ENCODE measurements at places on chromosomes 7 and 10. TPM values are rescaled to one million over a fixed set of nuclear protein-coding genes. Genes with fewer than 3 reads are reported as not detected.

Gene SLC18A3
- total RNA-seq, result not detected

Gene NUDT1
- total RNA-seq, result 84.7 TPM

Gene CUZD1
- 19.4 TPM for total RNA-seq

Gene GPR158
- 0.33 TPM for total RNA-seq

Gene TMEM213
- total RNA-seq, result not detected

Gene MRLN
- not detected for total RNA-seq

Gene POR
- total RNA-seq, result 128 TPM

DNA sequence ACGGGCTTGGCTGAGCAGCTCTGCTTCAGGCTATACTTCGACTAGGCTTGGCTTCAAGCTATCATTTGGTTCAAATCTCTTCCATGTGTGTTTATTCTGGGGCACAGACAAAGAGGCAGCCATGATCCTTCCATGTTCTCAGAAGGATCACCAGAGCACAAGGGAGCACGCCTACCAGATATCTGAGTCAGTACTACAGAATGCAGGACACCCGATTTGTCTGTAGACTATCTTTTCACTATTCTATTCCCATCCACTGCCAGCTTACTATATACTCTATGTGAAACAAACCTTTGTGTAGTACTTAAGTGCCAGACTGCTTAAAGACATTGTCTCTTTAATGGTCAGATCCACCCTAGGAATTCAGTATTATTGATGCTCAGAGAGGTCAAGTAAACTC is 35.1 kb downstream of the CH25H start:
- no peaks in the 10 kb centered on the region for H3K36me3 ChIP-seq
- DNase-seq, result no peak

GRCh38 chr10:17793823-17794644 is 15.1 kb upstream of the MRC1 start:
- no peak overlapping the region for H3K4me3 ChIP-seq
- no peak overlapping the region for H3K27ac ChIP-seq
- no peak for DNase-seq
- H3K4me1 ChIP-seq, result no peaks in the 10 kb centered on the region

GRCh38 chr10:7092603-7093002 is 318.2 kb downstream of the SFMBT2 start:
- no peaks in the 10 kb centered on the region for H3K36me3 ChIP-seq
- H3K27ac ChIP-seq, result no peak overlapping the region
- H3K4me1 ChIP-seq, result no peaks in the 10 kb centered on the region

DNA sequence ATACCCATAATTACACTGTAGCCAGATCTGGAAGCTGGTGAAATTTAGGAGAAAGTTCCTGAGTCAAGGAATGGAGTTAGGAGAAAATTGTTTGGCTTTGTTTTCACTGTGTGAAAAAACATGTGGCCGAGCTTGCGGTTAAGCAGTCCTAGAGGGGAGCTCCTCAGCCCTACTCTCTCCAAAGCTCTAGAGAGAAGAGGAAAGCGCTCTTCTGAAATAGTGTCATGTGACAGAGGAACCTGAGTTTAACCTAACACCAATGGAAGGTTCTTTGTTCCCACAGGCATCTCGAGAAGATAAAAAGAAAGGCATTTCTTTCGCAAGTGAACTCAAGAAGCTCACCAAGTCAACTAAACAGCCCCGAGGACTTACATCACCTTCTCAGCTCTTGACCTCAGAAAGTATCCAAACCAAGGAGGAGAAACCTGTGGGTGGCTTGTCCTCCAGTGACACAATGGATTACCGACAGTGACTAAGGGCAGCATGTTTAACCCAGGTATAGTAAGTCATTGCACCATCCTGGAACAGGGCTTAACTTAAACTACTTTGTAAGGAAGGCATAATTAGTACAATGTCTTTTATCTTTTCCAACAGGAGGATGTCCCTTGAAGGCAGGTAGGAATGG is 38.0 kb downstream of the NOC3L start:
- H3K4me3 ChIP-seq, result no peak overlapping the region
- H3K27ac ChIP-seq, result no peak overlapping the region
- H3K4me1 ChIP-seq, result no peaks in the 10 kb centered on the region
- H3K36me3 ChIP-seq, result peaks cover 45% of the 10 kb centered on the region

DNA sequence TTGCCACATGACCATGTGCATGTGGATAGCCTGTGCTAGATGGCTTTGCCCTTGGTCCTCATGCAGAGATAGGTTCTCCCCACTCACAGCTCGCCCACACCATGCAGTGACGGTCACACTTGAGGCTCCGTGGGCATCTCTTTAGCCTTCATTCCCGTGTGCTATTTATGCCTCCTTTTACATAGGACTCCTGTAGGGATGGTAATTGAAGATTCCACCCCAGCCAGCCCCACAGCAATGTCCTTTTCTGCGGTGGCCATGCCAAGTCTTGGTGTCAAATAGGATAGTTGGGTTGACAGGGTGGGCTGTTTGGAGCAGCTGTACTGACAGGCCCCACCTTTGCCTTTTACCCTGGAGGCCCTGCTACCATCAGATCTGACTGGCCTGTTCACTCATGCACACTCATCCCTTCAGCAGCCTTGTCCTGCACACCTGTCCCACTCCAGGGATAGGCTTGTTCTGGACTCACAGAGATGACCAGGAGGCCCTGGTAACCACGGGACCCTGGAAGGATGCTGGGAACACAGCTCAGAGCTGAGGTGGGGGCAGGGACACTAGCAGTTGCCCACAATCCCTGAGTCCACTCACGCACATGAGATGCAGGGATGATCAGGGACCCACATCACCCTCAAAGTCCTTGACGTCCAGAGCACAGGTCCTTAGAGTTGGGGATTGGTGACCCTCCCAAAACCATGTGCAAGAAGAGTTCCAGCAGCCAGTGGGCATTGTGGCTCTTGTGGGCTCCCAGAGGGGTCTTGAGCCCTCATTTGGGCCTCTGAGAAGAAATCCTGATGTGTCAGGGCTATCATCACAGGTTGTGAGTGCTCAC is 71.2 kb downstream of the ADCY1 start:
- H3K27ac ChIP-seq, result no peak overlapping the region
- H3K4me3 ChIP-seq, result no peak overlapping the region
- no peaks in the 10 kb centered on the region for H3K4me1 ChIP-seq
- peaks cover 4% of the 10 kb centered on the region for H3K36me3 ChIP-seq

DNA sequence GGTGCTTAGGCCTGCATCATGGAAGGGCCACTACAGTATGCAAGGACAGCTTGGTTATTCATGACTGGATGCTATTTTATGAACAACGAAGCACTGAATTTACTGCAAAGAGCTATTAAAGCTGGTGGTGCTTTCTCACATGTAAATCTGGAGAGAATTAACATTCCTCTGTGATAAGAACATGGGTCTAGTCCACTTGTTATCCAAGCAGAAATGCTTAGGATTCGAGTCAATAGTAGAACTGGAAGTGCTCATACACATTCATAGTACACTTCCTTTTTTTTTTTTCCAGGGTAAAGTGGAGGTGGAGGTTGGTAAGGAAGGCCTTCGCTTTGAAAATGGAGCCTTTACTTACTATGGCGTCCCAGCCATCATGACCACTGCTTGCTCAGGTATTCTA is 35.0 kb downstream of the CNNM1 start:
- DNase-seq, result no peak
- no peaks in the 10 kb centered on the region for H3K36me3 ChIP-seq
- no peaks in the 10 kb centered on the region for H3K27me3 ChIP-seq
- H3K4me3 ChIP-seq, result no peak overlapping the region
- no peaks in the 10 kb centered on the region for H3K4me1 ChIP-seq

GRCh38 chr10:98388101-98388655 is 26.8 kb downstream of the PYROXD2 start:
- no peaks in the 10 kb centered on the region for H3K27me3 ChIP-seq
- no peaks in the 10 kb centered on the region for H3K4me1 ChIP-seq
- no peak overlapping the region for H3K27ac ChIP-seq
- no peak overlapping the region for H3K4me3 ChIP-seq
- peak; percentile 68 for DNase-seq
- H3K36me3 ChIP-seq, result no peaks in the 10 kb centered on the region

DNA sequence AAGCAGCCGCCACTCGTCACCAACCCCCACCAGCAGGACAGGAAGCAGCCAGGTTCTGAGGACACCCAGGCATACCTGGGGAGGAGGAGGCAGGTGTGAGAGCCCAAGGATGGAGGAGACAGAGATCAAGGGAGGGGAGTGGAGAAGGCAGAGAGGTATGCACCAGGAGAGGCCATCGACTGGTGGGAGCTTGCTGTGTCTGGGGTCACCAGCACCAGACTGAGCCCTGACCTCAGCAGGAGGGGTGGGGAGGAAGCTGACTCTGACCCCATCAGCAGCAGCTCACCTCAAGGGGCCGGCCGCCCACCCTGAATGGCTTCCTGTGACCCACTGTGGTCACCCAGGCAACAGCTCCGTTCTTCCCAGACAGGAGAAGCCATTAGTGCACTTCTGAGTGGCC is 7.8 kb downstream of the VIPR2 start:
- peaks cover 7% of the 10 kb centered on the region for H3K4me1 ChIP-seq
- no peak overlapping the region for H3K4me3 ChIP-seq
- no peaks in the 10 kb centered on the region for H3K27me3 ChIP-seq
- peak; percentile 21 for DNase-seq
- H3K36me3 ChIP-seq, result 0 out of 2 replicates have a peak, but pooled peaks cover 2% of the 10 kb centered on the region

GRCh38 chr7:38427279-38427955 is 154.0 kb upstream of the TARP start:
- no peak overlapping the region for H3K4me3 ChIP-seq
- H3K27me3 ChIP-seq, result no peaks in the 10 kb centered on the region
- no peak for DNase-seq
- H3K4me1 ChIP-seq, result no peaks in the 10 kb centered on the region
- peaks cover 2% of the 10 kb centered on the region for H3K36me3 ChIP-seq

GRCh38 chr7:137804836-137805235 is 41.9 kb downstream of the DGKI start:
- no peaks in the 10 kb centered on the region for H3K36me3 ChIP-seq
- no peak overlapping the region for H3K4me3 ChIP-seq
- H3K27ac ChIP-seq, result no peak overlapping the region
- H3K4me1 ChIP-seq, result peaks cover 3% of the 10 kb centered on the region
- H3K27me3 ChIP-seq, result no peaks in the 10 kb centered on the region

DNA sequence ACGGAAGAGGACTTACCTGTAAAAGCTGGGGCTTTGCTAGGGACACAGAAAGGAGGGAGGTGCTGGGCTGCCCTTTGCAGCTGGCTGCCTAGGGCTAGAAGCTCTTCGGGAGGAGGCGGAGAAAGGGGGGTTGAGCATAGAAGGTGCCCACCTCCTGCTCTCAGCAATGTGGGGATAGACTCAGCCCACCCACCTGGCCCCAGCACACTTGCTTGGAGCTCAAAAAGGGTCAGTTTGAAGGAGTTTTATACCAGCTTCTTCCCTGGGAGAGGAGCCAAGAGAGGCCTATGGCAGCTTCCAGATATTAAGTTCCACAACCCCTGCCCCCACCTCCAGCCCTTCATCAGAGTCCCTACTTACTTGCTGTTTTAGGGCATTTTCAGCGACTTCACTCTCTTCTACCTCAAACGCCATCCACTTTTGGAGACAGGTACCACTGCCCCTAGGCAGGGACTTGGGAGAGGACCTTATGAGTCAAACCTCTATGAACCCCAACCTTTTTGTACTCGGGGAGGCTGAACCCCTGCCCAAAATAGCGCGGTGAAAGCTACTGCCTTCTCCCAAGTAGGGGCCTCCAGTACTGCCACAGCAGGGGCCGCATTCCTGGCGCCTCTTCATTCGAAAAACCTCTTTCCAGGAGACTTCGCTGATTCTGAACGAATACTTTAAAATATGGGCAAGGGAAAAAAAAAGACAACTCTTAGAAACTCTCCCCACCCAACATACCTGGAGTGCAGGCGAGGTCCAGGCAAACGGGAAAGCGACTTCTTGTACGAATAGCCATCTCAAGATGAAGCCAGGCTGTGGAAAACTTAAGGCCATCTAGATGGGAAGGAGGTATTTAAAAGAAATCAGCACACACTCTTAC is 1.2 kb upstream of the EVX1 start:
- peak; percentile 62 for DNase-seq
- peaks cover 99% of the 10 kb centered on the region for H3K27me3 ChIP-seq
- no peaks in the 10 kb centered on the region for H3K4me1 ChIP-seq
- no peak overlapping the region for H3K27ac ChIP-seq

DNA sequence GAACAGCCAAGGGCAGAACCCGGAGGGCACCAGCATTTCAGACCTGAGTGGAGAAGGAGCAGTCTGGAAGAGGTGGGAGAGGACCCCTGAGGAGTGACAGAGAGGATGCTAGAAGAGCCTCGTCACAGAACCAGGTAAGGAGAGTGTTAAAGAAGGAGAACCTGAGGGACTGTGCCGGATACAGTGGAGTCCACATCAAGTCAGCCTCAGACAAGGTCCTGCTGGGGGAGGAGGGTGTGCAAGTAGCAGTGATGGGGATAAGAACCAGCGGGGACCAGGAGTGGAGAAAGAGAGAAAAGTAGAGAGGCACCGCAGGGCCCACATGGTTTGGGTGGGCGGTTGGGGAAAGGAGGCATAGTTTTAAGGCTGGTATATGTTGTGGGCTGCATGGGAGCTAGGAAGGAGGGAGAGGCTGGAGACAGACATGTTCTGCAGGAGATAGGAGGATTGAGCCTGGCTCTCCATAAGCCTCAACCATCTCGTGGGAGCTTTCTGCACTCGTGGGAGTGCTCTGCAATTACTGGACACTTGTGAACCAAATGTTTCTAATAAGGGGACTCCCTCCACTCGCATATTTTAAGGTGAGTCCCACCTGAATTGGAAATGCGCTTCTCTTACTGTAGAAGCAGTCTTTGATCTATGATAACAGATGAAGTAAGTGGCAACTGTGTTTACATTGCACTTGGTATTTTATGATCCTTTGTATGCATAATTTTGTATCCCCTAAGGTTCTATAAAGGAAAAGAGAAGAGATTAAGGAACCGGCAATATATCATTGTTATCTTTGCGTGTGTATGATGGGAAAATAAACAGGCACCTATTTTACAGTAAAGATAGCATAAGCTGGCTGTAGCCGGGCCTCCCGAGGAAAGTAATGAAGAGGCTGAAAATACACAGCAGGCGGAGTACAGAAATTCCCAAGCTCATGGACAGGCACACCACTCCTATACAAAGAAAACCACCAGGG is 154.8 kb downstream of the ADAM12 start:
- H3K4me3 ChIP-seq, result peak overlapping the region; percentile 15
- no peaks in the 10 kb centered on the region for H3K36me3 ChIP-seq
- no peak for DNase-seq
- no peaks in the 10 kb centered on the region for H3K4me1 ChIP-seq
- H3K27ac ChIP-seq, result no peak overlapping the region

- no peak for DNase-seq
- no peaks in the 10 kb centered on the region for H3K27me3 ChIP-seq
- H3K27ac ChIP-seq, result no peak overlapping the region
- H3K4me1 ChIP-seq, result no peaks in the 10 kb centered on the region
- H3K4me3 ChIP-seq, result no peak overlapping the region
These were observed 17.9 kb downstream of the ERCC6 start for GRCh38 chr10:49521062-49521461.

GRCh38 chr10:79431428-79431827 is 14.0 kb downstream of the ZCCHC24 start:
- no peaks in the 10 kb centered on the region for H3K27me3 ChIP-seq
- DNase-seq, result no peak
- no peaks in the 10 kb centered on the region for H3K36me3 ChIP-seq
- no peaks in the 10 kb centered on the region for H3K4me1 ChIP-seq
- H3K27ac ChIP-seq, result no peak overlapping the region
